ENCODE measurements at places on chromosomes 7 and 10.

- no peak for DNase-seq
Observed at GRCh38 chr7:9863545-9863944, 1110.1 kb upstream of the PHF14 start.

GRCh38 chr7:100489824-100490223 is 6.1 kb downstream of the NYAP1 start:
- DNase-seq: peak; percentile 86

GRCh38 chr10:3473271-3473670 is 300.7 kb upstream of the PITRM1 start:
- DNase-seq: no peak

DNA sequence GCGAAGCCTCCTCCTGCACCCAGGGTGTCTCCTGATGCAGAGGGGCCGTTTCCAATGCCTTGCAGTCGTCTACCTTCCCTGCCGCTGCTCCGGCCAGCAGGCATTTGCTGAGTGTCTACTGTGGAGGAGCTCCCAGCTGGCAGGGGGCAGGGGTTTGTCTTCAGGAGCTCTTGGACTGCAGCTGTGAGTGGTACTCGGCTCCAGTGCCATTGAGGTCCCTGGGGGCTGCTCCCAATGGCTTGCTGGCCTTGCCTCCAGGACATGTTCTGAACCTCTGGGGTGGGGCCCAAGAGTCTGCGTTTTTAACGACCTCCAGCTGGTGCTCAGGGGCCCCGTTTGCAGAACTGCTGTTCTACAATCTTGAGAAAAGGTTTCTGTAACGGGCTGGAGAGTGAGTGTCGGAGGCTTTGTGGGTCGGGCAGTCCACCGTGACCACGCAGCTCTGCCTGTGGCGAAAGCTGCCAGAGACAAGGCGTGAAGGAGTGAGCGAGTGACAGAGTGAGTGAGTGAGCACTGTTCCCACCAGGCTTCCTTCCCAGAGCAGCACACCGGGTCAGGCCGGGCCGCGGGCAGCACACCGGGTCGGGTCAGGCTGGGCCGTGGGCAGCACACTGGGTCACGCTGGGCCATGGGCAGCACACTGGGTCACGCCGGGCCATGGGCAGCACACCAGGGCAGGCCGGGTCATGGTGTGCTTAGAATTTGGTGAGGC is 520.2 kb downstream of the PTPRN2 start:
- no peak for DNase-seq

DNA sequence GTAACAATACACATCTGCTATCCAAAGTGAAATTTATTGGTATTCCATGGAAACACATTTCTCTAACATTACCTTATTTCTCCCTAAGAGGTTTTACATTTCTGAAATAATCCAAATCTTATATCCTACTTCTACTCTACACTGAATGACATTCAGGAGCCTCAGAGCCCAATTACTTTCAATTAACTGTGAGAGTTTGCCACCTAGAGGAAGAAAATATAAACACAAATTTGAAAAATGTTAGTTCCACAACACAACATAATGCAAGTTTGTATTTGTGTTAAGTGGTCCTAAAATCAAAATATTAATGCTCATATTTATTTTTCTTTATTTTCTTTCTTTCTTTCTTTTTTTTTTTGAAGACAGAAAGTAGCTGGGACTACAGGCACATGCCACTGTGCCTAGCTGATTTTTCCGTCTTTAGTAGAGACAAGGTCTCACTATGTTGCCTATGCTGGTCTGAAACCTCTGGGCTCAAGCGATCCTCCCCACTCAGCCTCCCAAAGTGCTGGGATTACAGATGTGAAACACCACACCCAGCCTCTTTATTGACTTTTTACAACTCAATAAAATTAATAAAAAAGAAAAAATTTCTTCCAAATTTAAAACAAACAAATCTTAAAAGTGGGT is 46.0 kb downstream of the ATAD1 start:
- DNase-seq: peak; percentile 31

- no peak for DNase-seq
Observed at GRCh38 chr7:72015136-72015535, 397.0 kb downstream of the CALN1 start.

- no peak for DNase-seq
Observed at GRCh38 chr10:108601851-108602250, 1321.5 kb downstream of the XPNPEP1 start.
